NCI-H1092 treated with DMSO at 0.1 percent for 48 hours (cell line): ENCODE measurements at places on chromosomes 5 and 9.
A peak's percentile ranks its signal among the peaks of the same experiment; 100 is the strongest.

DNA sequence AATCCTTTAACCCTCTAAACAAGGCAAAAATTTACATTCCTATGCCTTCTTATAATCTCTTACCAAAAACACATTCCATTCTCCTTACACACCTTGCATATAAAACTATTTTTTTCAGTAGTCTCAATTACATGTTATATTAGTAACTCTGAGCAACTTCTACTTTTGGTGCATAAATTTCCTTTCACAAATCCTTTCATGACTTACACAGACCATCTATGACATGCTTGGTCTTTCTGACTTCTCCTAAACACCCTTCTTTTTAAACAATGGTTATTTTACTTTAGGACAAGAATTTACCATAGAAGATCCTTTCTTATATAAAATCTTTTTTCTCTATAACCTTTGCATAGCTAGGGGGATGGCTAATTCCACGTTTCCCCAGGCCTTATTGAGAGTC is 208.0 kb upstream of the ARRDC3 start:
- DNase-seq = no peak

DNA sequence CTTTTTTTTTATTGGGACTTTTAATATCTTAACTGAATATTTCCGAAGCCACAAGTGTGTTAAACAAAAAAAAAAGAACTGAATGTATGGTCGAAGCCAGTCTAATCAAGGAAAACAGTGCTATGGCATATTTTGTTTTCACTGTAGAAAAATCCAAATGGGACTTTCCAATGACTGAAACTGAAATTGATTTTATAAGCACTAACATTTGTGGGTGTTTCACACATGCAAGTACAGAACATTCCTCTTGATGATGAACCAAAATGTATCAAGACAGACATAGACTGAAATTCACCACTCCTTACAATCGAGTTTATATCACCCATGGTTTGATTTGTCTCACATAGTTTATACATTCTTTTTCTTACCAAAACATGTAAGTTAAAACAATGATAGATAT is 1026.8 kb downstream of the CDH18 start:
- no peak for DNase-seq

- no peak for DNase-seq
Measured at GRCh38 chr5:157038568-157039187, 20.2 kb downstream of the HAVCR1 start.

DNA sequence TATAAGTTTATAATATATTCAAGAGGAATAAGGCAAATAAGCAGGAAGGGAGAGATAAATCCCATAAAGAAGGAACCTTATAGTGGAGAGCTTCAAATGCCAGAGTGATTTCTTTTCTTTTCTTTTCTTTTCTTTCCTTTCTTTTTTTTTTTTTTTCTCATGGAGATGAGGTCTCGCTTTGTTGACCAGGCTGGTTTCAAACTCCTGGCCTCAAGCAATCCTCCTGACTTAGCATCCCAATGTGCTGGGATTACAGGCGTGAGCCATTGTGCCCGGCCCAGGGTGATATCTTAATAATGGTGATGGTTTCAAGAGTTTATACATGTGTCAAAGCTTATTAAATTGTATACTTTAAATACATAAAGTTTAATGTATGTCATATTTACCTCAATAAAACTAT is 19.6 kb upstream of the FOCAD start:
- no peak for DNase-seq

DNA sequence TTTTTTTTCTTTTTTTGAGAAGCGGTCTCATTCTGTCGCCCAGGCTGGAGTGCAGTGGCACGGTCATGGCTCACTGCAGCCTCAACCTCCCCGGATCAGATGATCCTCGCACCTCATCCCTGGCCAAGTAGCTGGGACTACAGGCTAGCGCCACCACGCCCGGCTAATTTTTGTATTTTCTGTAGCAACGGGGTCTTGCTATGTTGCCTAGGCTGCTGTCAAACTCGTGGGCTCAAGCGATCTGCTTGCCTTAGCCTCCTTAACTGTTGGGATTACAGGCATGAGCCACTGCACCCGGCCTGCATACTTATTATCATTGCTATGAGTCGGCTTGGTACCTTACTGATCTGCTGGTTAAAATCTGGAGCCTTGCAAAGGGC is 790 bp upstream of the IARS1 start:
- no peak for DNase-seq

- no peak for DNase-seq
Measured at GRCh38 chr5:25862276-25862675, 1176.1 kb downstream of the CDH9 start.

- DNase-seq = no peak
Measured at GRCh38 chr9:11946531-11946930, 746.7 kb upstream of the TYRP1 start.

GRCh38 chr9:107308461-107308860 is 25.4 kb downstream of the RAD23B start:
- DNase-seq = no peak

GRCh38 chr9:3066591-3066990 is 222.7 kb upstream of the PUM3 start:
- DNase-seq = no peak

DNA sequence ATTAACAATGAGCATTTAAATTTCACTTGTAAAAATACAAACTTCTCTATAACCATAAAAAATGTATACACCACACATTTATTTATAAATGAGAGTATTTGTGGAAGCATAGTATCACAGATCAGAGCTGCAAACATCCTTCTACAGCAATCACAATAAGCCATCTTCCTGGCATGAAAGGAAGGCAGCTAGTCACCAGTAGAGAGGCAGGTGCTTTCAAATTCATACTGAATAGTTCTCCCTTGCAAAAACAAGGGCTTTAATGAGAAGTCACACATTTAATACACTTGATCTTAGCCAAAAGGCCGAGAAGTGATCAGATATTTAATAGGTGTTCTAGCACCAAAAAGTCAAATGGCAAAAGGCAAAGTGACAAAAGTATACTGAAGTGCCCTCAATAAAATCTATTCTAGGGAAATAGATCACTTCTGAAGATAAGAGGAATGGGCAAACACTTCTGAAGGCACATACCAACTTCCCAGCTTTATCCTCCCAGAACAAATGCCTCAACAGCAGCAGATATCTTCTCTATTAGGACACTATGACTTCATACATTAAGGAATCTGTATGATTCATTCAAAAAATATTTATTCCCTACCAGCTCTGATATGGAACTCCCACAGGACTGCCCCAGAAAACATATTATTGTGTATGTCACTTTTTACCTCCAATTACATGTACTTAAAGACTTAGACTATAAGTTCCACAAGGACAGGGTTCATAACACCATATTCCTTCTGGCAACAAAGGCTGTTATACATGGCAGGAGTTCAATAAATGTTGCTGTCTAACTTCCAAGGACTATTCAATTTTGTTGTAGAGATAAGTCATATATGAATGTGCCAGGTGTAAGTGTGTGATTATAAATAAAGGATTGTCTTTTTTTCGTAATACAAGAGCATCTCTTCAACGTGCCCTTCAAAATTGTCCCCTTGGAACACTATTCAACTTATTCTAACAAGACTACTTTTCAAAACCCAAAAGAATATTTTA is 31.7 kb downstream of the MAPKAP1 start:
- no peak for DNase-seq

- no peak for DNase-seq
Measured at GRCh38 chr5:88821161-88821560, 61.8 kb downstream of the MEF2C start.

DNA sequence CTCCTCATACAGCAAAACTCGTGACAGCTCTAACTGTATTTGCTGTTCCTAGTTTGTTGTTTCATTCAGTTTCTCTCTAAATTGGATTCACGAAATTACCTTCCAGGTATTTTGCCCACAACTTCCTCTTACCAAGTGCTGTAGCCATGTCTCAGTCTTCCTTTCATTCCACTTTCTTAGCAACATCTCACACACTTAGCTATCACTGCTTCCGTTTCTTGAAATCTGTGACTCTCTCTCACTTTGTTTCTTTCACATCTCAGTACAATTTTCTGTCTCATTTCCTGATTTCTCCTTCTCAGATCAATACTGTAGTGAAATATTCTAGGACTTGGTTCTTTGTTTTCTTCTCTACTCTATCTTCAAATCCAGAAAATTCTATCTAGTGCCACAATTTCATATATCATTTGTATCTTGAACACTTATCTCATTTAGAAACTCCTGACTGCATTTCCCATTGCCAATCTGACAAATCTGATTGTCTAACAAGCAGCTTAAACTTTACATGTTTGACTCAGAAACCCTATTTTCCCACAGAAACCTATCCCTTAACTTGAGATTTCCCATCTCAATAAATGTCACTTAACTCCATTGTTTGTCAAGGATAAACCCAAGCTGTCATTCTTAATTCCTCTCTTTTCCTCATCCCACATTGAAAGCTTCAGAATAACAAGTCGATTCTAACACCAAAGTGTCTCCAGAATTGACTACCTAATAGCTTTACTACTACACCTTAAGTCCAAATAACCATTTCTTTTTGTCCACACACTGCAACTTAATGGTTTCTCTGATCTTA is 303.1 kb downstream of the CDH12 start:
- no peak for DNase-seq

- no peak for DNase-seq
Measured at GRCh38 chr5:16095612-16096011, 84.0 kb downstream of the MARCHF11 start.

GRCh38 chr9:21028466-21028865 is 3.0 kb downstream of the HACD4 start:
- DNase-seq = no peak

- no peak for DNase-seq
Measured at GRCh38 chr5:32810804-32811203, 99.7 kb downstream of the NPR3 start.

DNA sequence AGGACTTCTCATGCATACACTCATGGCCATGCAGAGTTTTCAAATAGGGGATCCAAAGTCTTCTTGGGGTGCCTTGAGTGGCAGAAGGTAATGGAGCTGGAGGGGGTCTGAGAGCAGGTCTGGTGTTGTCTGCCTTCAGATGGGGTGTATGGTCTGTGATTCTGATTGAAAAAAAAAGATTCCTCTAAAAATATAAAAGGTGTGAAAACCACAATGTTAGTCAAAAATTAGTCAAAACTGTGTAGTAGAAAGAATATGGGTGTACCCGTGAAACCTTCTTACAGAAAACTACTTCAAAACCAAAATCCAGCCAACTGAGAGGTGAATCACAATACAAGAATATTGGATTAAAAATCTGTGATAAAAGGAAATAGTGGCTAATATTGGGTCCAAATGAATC is 20.1 kb downstream of the DOCK2 start:
- DNase-seq = no peak

DNA sequence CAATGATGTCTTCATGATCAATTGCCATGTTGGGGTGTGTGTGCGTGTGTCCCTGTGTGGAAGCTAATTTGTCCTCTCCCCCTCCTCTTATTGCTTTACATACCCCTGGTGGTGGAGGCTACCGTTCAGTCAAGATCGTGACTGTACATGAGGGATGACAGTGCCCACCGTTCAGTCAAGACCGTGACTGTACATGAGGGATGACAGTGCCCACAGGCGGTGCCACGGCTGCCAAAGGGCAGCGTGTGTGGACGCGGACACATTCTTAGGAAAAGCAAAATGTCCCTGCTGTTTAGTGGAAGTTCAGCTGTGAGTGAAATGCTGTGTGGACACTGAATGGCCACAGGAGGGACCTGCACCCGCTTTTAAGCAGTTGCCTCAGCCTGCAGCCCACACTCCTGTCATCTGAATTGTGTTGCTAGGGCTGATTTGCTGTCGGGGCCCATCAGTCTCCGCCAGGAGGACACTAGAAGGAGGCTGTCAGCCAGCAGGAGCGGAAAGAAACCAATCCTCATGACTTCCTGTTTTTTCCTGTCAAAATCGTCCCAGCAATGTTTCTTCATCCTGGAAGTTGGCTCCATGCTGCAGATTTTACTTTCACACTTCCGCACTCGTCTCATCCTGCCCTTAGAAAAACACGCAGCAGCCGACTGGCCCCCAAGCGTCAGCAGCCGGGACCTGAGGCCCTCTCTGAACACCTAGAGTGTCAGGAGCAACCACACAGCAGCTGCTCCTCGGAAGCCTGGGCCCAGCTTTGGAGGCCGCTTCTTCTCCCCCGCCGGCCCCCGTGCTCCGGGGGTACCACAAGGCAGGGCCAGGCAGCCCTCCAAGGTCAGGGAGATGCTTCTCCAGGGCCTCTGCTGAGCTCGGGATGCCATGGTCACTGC is 9.1 kb downstream of the OR2V1 start:
- DNase-seq = no peak

DNA sequence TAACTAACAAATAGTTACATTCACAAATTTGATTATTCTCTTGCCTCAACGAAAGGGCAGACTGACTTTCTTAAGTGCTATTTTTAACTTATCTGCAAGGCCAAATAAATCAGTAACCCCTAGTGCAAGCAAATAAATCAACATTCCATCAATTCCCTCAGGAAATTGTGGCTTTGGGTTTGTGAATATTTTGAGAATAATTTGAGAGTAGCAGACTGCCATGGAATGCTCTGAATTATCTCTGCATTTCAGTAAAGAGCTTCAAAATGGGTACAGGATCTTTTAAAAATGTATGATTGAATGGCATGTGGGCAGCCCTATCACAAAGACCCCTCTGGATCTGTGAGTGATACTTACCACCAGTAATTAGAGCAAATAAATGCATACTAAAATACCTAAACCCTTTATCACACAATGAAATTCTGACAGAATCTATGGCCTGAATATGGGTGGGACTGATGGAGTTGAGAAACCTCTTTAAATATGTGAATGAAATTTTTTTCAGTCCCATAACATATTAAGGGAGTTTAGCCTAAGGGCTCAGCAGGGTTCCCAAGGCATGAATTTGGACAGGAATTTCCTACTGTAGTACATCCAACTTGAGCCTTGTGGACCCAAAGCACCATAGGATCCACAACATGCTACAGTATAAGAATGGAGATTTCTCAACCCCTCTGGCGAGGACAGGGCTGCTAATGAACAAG is 92.5 kb upstream of the ITGA2 start:
- DNase-seq = no peak

DNA sequence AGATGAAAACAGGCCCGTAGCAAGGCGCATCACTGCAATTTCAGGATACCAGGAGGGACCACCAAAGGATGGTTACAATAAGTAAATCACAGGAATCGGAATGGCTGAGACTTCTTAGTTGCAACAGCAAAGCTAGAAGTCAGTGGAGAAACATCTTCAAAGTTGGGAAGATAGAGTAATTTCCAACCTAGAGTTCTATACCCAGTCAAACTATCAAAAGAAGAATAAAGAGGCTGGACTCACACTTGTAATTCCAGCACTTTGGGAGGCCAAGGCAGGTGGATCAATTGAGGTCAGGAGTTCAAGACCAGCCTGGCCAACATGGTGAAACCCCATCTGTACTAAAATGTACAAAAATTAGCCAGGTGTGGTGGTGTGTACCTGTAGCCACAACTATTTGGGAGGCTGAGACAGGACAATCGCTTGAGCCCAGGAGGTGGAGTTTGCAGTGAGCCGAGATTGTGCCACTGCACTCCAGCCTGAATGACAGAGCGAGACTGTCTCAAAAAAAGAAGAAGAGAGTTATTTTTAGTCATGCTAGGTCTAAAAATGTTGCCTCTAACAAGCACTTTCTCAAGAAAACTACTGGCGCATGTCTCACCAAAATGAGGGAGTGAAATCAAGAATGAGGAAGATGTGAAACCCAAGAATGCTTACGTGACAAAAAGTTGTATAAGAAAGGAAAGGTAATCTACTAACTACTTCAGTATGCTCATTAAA is 267.7 kb downstream of the DENND1A start:
- DNase-seq = no peak

GRCh38 chr5:1039210-1039548 is 30.6 kb downstream of the NKD2 start:
- no peak for DNase-seq

GRCh38 chr5:179131886-179132585 is 71.9 kb downstream of the ZNF354C start:
- no peak for DNase-seq

GRCh38 chr5:131258733-131259132 is 5.1 kb upstream of the CDC42SE2 start:
- DNase-seq = no peak

GRCh38 chr9:132507670-132508469 is 74.5 kb upstream of the BARHL1 start:
- DNase-seq = peak; percentile 63
